Gastroesophageal sphincter (tissue), 4 donors: ENCODE measurements at places on chromosomes 7 and 10.

DNA sequence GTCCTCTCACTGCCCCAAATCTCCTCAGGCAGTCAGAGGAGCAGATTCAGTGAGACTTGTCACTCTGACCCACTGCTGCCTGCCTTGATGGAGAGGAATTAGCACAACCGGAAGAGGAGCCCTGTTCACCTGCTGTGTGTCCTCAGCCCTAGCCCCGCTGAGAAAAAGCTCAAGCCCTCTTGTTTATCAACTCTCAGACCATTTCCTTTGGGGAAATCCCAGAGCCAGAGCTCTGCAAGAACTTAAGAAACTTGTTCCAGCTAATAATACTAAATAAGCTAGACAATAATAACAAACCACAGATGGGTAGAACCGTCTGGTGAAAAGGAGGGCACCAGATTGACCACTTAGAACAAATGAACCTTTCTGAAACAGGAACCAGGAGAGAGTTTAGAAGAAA, 37.7 kb upstream of the ITGB1 start:
- no peak for ATAC-seq

GRCh38 chr7:69334701-69335100, 263.6 kb upstream of the AUTS2 start:
- no peak for ATAC-seq

DNA sequence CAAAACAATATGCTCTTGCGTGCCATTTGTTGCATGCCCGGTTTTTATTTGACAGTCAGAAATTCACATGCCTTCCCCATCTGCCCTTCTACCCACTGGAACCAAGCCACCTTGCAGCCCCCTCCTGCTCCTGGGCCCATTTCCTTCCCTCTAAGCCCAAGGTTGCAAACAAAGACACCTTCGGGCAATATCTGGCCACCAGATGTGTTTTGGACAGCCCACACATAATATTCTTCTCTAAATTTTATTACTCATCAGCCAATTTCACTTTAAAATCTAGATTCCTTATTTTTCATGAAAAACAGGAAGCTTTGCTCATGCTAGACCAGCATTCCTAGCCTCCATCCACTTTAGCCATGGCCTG, 18.2 kb upstream of the C10orf105 start:
- no peak for ATAC-seq

- no peak for ATAC-seq
Observed at GRCh38 chr7:99825452-99825851, 2.4 kb upstream of the CYP3A43 start.

DNA sequence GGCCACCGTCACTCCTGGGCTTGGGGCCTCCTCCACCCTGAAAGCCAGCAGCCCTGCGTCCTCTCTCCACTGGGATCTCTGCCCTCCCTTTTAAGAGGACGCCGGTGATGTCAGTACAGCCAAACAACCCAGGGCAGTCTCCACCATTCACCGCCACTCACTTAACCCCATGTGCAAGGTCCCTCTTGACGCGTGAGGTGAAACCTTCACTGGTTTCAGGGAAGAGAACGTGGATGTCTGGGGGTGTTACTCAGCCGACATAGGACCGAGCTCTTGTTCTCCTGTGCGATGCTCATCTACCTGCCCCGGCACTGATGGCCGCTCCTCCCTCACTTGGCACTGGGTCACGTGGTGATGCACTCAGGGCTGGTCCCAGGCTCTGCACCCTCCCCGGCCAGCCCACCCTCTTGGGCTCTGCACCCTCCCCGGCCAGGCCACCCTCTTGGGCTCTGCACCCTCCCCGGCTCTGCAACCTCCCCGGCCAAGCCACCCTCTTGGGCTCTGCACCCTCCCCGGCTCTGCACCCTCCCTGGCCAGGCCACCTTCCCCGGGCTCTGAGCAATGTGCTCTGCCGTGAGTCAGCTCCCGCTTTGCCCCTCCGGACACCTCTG, 36.1 kb downstream of the ADGRA1 start:
- ATAC-seq: no peak
